ENCODE measurements at places on chromosomes 5 and 9.
A peak's percentile ranks its signal among the peaks of the same experiment; 100 is the strongest.

GRCh38 chr5:56849671-56850070 lies 34.3 kb downstream of the MAP3K1 start:
- DNase-seq = no peak

- no peak for DNase-seq
Observed at GRCh38 chr9:108634204-108634603, 221.6 kb downstream of the ACTL7B start.

DNA sequence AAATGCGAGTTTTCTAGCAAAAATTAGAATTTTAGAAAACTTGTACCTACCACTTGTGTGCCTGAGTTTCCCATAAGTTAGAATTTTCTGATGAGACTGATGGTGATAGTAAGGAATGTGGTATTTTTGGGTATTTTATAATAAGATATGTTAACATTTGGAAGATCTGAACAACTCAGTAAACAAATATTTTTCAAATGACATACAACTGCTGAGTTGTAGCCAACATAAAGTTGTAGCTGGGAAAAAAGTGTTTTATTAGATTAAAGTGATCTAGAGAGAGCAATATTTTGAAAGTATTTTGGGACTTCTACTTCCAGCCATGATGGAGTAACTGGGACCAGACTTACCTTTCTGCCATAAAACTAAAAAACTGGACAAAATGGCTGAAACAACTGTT lies 37.9 kb downstream of the GEMIN5 start:
- no peak for DNase-seq

DNA sequence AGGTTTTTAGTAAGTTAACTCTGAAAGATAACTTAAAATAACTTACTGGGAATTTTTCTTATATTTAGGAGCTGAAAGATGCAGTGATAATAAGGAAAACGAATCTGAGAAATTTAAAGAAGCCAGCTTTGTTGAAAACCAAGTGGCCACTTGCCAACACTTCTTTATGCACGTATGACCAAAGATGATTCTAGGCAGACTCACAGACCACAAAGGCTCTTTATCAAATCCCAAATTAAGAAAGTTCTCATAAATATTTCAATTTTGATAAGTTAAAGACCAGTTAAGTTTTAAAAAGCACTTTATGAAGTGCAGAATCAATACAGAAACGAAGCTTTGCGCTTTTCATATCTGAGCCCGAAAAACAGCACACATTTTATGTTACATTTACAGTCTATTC lies 1.5 kb downstream of the AFF4 start:
- no peak for DNase-seq

GRCh38 chr5:65620021-65620420 lies 4.1 kb downstream of the TRIM23 start:
- DNase-seq = no peak

- DNase-seq = no peak
Observed at GRCh38 chr5:14767735-14768507, 103.4 kb downstream of the OTULIN start.

- no peak for DNase-seq
Observed at GRCh38 chr9:116417464-116417863, 263.9 kb downstream of the PAPPA start.

GRCh38 chr9:129604056-129604765 lies 16.7 kb downstream of the C9orf50 start:
- no peak for DNase-seq

- DNase-seq = no peak
Observed at GRCh38 chr5:137146402-137146890, 352.7 kb downstream of the SPOCK1 start.

DNA sequence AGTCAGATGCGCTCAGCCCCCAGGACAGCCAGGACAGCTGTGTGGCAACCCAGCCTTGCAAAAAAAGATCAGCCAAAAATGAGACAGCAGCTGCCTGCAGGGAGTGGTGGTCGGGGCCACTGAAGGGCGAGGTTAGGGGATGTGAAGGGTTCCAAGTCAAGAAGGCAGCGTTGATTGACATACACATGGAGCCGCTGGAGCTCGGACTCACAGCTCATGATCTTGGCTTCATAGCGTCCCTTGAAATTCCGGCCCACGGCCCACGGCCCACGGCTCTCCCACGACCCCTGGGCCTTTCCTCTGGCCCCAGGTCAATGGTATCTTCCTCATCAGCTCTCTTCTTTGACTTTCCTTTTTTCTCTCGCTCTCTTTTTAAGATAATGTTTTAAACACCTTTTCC lies 390.0 kb upstream of the IRX4 start:
- DNase-seq = no peak

GRCh38 chr5:73031839-73032238 lies 76.0 kb downstream of the FCHO2 start:
- no peak for DNase-seq

DNA sequence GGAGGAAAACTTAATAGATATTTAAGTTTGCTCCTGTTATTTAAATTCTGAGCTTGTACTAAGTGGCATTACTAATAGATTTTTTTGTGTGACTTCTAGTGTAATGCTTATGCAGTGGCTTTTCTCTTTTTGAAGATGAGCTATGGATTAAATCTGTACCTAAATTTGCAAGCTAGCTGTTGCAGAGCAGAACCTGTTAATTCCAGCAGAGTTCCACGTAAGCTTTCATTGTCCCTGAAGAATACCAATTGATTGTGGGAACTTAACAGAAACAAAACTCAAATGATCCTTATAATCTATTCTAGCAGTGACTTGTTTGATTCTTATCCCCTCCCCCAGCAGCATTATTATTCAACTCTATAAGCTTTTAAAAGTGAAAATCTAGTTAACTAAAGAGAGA lies 51.7 kb downstream of the MAN2A1 start:
- no peak for DNase-seq

DNA sequence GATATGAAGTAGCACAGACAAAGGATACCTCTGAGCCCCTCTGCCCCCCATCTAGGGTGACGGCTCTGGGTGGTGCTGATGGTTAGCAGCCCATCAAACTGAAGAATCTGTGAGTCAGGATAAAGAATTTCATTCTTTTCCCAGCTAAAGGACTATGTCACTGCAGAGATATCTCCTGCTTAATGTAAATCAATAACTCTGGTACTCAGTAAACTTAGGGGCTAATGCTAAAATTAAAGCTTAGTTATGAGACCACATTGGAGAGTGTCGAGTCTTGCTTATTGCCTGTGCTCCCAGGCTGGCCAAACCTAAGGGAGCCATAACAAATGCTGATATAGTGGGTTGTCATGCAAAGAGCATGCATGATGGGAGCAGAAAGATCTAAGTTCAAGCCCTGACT lies 25.6 kb upstream of the ACTBL2 start:
- DNase-seq = no peak

- DNase-seq = peak; percentile 60
Observed at GRCh38 chr9:128341435-128341849, 1.1 kb downstream of the SLC27A4 start.

DNA sequence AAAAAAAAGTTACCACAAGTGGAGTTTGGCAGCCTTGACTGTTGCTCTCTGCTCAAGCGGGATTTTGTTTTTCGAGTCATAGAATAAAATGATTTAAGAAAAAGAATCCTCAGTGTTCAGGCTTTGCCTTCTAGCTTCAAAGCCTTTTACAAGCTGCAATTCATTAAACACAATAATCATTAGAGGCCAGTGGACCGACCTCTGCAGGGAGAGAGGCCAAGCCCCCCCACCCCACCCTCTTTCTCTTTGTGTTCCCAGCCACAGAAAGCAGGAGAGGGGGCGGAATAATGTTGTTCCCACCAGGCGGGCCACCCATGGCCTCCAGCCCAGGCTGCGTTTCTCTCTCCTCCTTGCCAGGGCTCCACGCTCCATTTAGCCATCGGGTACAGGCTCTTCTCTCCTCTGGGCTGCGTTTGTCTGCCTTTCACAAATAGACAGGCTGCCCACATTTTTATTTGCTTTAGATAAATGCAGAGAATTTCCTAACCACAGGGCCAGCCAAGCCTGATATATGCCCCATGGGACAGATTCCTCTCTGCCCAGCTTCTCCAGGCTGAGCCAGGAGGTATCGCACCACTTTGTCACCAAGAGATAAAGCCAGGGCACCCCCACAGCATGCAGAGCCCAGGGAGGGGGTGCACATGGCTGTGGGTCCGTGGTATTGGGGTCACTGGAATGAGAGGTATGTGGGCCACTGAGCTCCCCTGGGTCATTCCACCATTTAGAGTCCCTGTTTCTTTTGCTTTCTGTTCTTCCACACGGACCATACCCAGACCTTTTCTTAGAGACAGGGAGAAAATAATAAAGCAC lies 318.8 kb downstream of the PIK3R1 start:
- DNase-seq = no peak

GRCh38 chr9:132207839-132208615 lies 46.2 kb downstream of the NTNG2 start:
- DNase-seq = no peak

DNA sequence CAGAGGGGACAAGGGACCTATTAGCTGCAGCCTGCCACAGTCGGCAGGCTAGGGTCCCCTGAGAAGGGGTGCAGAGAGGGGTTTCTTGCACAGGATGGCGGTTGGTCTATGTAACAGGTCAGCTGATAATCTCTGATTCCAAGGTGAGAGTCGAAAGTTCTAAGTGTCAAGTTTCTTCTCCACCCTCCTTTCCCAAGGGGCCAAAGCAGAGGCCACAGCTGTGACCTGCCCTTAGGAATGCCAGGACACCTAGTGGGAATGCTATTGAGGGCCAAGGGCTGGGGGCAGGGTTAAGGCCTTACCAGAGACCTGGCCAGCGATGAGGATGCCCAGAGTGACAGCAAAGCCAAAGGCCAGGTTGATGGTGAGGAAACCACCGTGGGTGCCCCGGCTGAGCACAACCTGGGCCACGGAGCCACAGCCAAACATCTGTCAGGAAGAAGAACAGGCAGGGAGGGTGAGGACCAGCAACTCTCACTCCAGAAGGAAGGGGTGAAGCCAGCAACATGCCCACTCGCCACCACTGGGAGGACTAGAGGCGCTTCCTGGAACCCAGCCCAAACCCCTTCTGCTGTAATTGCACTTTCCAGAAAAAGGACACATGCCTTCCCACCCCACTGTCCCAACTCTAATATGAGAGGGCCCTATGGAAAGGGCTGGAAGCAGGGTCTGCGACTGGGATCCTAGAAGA lies 3.8 kb downstream of the AQP3 start:
- DNase-seq = no peak

- no peak for DNase-seq
Observed at GRCh38 chr5:131536850-131537448, 98.1 kb downstream of the RAPGEF6 start.

GRCh38 chr9:137919649-137920141 lies 42.1 kb downstream of the CACNA1B start:
- DNase-seq = no peak

- DNase-seq = no peak
Observed at GRCh38 chr5:53262348-53262970, 152.9 kb upstream of the MOCS2 start.

- DNase-seq = no peak
Observed at GRCh38 chr5:89755024-89755423, 654.5 kb downstream of the CETN3 start.
